ENCODE measurements at places on chromosomes 7 and 10. TPM values are rescaled to one million over a fixed set of nuclear protein-coding genes. Genes with fewer than 3 reads are reported as not detected.

- no peaks in the 10 kb centered on the region for H3K4me1 ChIP-seq
- no peaks in the 10 kb centered on the region for H3K27me3 ChIP-seq
- no peak overlapping the region for H3K27ac ChIP-seq
- H3K36me3 ChIP-seq = peaks cover 3% of the 10 kb centered on the region
Measured at GRCh38 chr7:86911659-86912058, 147.8 kb downstream of the ELAPOR2 start.

GRCh38 chr7:1508277-1508758 is 4.1 kb upstream of the INTS1 start:
- no peak overlapping the region for H3K27ac ChIP-seq
- H3K4me1 ChIP-seq = peaks cover 10% of the 10 kb centered on the region
- DNase-seq = no peak

The PLA2G12B gene
- total RNA-seq = not detected

GRCh38 chr7:40077849-40078248 is 56.6 kb downstream of the MPLKIP start:
- no peaks in the 10 kb centered on the region for H3K4me1 ChIP-seq
- no peak overlapping the region for H3K27ac ChIP-seq
- no peaks in the 10 kb centered on the region for H3K36me3 ChIP-seq
- H3K4me3 ChIP-seq = no peak overlapping the region
- H3K27me3 ChIP-seq = no peaks in the 10 kb centered on the region
- no peak for DNase-seq

The PDE6C gene
- total RNA-seq = not detected

The INSYN2A gene
- total RNA-seq = 0.35 TPM

- H3K4me3 ChIP-seq = no peak overlapping the region
- no peaks in the 10 kb centered on the region for H3K27me3 ChIP-seq
- no peak overlapping the region for H3K27ac ChIP-seq
- no peaks in the 10 kb centered on the region for H3K36me3 ChIP-seq
Measured at GRCh38 chr10:131805696-131806095, 95.1 kb upstream of the PPP2R2D start.

GRCh38 chr7:132030086-132030568 is 473.7 kb upstream of the PODXL start:
- H3K36me3 ChIP-seq = no peaks in the 10 kb centered on the region
- H3K27ac ChIP-seq = peak overlapping the region; percentile 42
- H3K4me1 ChIP-seq = peaks cover 26% of the 10 kb centered on the region
- no peak overlapping the region for H3K4me3 ChIP-seq

DNA sequence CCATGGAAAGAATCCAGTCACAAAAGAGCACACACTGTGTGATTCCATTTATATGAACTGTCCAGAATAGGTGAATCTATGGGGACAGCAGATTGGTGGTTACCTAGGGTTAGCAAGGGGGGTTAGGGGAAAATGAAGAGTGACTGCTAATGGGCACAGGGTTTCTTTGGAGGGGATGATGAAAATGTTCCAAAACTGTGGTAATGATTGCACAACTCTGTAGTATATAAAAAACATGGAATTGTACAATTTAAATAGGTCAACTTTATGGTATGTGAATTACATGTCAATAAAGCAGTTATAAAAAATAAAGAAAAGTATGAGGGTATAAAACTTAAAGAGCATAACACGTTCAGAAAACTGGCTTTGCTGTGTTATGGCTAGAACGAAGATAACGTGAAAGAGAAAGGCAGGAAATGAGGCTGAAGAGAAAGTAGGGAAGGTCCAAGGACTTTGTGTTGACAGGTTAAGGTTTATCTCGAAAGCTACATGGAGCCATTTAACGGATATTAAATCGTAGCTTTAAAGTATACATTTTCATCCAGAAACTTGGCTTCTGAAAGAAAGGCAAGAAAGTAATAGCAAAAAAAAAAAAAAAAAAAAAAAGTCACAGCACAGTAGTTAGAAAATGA is 26.4 kb upstream of the MSS51 start:
- no peak overlapping the region for H3K4me3 ChIP-seq
- no peak for DNase-seq
- no peaks in the 10 kb centered on the region for H3K27me3 ChIP-seq
- H3K27ac ChIP-seq = no peak overlapping the region
- no peaks in the 10 kb centered on the region for H3K4me1 ChIP-seq

The TMEM243 gene
- total RNA-seq = 31.3 TPM

The CYP2C9 gene
- not detected for total RNA-seq

DNA sequence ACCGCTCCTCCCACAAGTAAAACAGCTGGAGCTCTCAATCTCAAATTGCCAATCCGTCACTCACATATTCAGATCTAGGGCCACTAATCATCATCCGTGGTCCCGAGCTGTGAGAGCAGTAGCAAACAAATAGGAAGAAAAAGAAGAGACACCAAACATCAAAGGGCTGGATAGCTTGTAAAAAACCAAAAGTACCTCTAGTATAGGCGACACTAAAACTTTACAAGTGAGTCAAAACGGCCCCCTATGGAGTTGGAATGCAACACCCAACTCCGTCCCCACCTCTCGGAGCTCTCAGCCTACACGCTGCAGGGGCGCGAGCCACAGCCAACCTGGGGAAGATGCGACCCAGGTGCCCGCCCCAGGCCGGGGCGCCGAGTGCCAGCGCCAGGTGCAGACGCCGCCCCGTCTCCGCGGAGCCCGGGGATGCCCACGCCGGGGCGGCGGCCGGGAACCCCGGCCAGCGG is 581 bp downstream of the FAM3C start:
- no peaks in the 10 kb centered on the region for H3K27me3 ChIP-seq
- peaks cover 7% of the 10 kb centered on the region for H3K4me1 ChIP-seq
- H3K36me3 ChIP-seq = no peaks in the 10 kb centered on the region
- peak overlapping the region; percentile 92 for H3K4me3 ChIP-seq

- no peak for DNase-seq
- peak overlapping the region; percentile 70 for H3K27ac ChIP-seq
- no peak overlapping the region for H3K4me3 ChIP-seq
- H3K4me1 ChIP-seq = peaks cover 47% of the 10 kb centered on the region
- no peaks in the 10 kb centered on the region for H3K27me3 ChIP-seq
- H3K36me3 ChIP-seq = no peaks in the 10 kb centered on the region
Measured at GRCh38 chr10:22765660-22766547, 51.5 kb upstream of the PIP4K2A start.

The DEPP1 gene
- 661 TPM for total RNA-seq

The TAC1 gene
- 13.8 TPM for total RNA-seq

GRCh38 chr7:14339861-14340260 is 350.4 kb upstream of the ETV1 start:
- H3K27ac ChIP-seq = no peak overlapping the region
- DNase-seq = no peak
- no peaks in the 10 kb centered on the region for H3K27me3 ChIP-seq

The CPN1 gene
- total RNA-seq = not detected

The CCL24 gene
- total RNA-seq = not detected

DNA sequence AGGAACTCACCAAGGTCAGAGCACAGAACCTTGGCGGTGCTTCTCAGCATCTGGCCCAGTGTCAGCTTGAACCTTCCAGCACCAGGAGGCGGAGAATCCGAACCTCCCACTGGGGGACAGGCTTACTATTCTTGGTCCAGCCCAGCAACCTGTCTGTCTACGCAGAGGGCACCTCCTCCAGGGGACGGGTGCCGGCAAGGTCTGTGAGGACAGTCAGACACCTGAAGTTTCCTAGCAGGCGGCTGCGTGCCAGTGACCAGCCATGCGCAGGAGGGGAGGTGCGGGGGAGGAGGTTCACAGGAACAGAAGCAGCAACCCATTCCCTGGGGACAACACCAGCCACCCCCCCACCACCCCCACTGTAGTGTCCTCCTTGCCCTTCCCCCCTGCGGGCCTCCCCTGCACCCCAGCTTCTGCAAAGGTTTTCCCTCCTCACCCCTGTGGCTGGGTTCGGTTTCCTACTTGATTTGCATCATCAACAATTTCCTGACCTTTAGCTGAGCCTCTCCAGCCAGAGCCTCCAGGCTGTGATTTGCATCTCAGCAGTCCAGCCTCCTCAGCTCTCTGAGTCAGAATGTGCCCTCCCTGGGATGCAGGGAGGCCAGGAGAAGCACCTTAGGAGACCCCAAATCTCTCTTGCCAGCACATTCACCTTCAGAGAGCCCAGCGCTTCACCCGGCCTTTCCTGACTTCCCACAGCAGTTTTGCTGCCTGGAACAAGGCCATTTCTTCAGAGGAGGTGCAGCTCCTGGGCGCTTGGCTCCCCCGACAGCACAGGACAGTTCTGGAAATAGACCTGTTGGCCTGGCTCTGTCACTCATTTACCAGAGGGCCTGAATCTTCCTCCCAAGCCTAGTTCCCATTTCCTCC is 107.5 kb upstream of the NPS start:
- H3K27me3 ChIP-seq = no peaks in the 10 kb centered on the region
- no peaks in the 10 kb centered on the region for H3K4me1 ChIP-seq
- H3K4me3 ChIP-seq = no peak overlapping the region
- no peak overlapping the region for H3K27ac ChIP-seq
- H3K36me3 ChIP-seq = peaks cover 35% of the 10 kb centered on the region

- no peaks in the 10 kb centered on the region for H3K4me1 ChIP-seq
- H3K27ac ChIP-seq = no peak overlapping the region
- H3K4me3 ChIP-seq = no peak overlapping the region
Measured at GRCh38 chr7:22791204-22792158, 31.2 kb downstream of the TOMM7 start.

GRCh38 chr10:124145109-124145870 is 51.9 kb upstream of the CHST15 start:
- H3K36me3 ChIP-seq = no peaks in the 10 kb centered on the region
- no peak overlapping the region for H3K27ac ChIP-seq
- DNase-seq = no peak
- H3K4me1 ChIP-seq = no peaks in the 10 kb centered on the region
- no peak overlapping the region for H3K4me3 ChIP-seq

DNA sequence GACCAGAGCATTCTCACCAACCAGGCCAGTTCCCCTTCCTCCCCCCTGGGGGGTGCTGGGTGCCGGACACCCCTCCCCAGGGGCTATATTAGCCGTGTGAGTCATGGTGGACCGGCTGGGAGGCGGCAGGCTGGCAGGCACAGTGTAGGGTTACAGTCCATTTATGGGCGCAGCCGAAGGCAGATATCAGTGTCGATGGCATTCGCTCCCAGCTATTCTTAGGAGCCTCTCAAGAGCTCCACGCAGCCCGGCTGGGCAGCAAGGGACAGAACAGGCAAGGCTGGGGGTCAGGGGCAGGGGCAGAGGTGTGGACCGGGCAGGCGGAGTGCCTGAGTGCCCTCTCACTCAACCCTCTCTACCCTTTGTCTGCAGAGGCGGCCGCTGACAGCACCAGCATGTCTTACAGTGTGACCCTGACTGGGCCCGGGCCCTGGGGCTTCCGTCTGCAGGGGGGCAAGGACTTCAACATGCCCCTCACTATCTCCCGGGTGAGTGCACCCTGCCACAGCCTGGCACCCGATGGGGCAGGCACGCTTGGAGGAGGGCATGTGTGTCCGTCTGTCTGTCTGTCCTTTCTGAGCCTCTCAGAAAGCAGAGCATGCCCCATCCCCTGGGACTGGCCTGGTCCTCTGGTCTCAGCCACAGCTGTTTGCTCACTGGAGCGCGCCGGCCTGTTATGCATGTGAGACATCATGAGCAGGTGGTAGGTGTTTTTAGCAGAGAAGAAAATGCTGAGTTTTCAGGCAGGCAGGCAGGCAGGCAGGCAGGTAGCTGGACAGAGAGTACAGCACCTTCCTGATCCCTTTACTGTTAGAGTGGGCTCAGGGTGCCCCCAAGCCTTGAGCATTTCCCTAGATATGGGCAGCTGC is at the start of gene LDB3:
TSS of gene LDB3 (plus strand) at position 215 of the 869 bp plus-strand sequence. CDS start at position 396, 181 bp downstream.
- H3K27ac ChIP-seq = peak within 1 kb of the TSS; percentile 85
- peaks cover 29% of the 10 kb centered on the region for H3K4me1 ChIP-seq
- peak within 1 kb of the TSS; percentile 72 for H3K4me3 ChIP-seq
- peak; percentile 55 for DNase-seq

DNA sequence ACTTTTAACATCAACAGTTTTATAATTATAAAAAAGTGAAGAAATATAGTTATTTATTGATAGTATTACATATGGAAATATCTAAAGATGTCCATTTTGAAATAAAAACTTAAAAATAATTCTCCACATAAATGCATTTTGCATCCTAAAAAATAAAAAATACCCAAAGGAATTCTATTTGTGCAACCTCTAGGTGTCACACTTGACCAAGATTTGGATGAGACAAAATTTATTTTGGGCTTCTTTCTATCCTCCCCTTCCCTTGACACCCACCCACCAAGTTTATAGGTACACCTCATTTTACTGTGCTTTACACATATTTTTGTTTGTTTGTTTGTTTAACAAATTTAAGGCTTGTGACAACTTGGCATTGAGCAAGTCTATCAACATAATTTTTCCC is 3.3 kb upstream of the THSD7A start:
- DNase-seq = no peak
- no peak overlapping the region for H3K4me3 ChIP-seq
- peaks cover 8% of the 10 kb centered on the region for H3K4me1 ChIP-seq
- no peak overlapping the region for H3K27ac ChIP-seq

DNA sequence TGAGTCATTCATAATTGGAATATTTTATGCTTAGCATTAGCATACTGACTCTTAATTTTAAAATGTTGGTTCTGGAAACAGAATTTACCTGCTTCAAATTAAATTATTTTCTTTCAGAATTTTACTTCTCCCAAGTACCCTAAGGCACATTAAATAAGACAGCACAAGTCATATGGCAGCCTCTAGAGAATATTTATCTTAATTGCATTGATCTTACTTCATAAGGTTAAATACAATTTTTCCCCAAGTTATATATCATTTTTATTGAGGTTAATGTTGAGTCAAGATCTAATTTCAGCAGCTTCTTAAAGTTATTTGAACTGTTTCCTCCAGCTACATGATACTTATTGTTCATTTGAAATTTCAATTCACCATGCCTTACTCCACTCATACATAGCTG is 123.1 kb upstream of the IMMP2L start:
- no peak for DNase-seq
- no peaks in the 10 kb centered on the region for H3K4me1 ChIP-seq
- no peak overlapping the region for H3K27ac ChIP-seq
- no peaks in the 10 kb centered on the region for H3K36me3 ChIP-seq

DNA sequence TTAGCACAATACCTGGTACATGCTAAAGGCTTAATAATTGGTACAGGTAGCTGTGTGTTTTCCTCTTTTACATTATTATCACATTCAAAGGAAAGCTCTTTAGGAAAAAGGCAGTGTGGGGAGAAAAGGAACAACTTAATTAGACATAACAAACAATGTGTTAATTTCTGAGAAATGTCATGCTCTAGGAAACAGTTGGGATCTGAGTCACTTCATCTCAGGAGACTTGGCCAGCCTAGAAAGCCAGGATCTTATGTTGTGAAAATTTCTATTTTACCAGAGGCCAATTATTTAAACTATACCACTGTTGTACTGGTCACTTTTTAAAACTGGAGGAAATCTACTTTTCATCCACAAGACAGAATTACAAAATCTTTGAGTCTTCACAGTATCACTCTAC is 39.6 kb downstream of the ARMH3 start:
- H3K4me3 ChIP-seq = no peak overlapping the region
- no peaks in the 10 kb centered on the region for H3K27me3 ChIP-seq
- DNase-seq = no peak
- no peak overlapping the region for H3K27ac ChIP-seq
- H3K36me3 ChIP-seq = peaks cover 8% of the 10 kb centered on the region

The TMEM229A gene
- not detected for total RNA-seq

Data from thoracic aorta (tissue), 2 donors.